ENCODE measurements at places on chromosomes 16 and 17.

- DNase-seq: no peak
Observed at GRCh38 chr16:12583237-12583897, 220.3 kb downstream of the CPPED1 start.

GRCh38 chr17:61345825-61346666 is 53.6 kb upstream of the TBX2 start:
- DNase-seq: no peak

DNA sequence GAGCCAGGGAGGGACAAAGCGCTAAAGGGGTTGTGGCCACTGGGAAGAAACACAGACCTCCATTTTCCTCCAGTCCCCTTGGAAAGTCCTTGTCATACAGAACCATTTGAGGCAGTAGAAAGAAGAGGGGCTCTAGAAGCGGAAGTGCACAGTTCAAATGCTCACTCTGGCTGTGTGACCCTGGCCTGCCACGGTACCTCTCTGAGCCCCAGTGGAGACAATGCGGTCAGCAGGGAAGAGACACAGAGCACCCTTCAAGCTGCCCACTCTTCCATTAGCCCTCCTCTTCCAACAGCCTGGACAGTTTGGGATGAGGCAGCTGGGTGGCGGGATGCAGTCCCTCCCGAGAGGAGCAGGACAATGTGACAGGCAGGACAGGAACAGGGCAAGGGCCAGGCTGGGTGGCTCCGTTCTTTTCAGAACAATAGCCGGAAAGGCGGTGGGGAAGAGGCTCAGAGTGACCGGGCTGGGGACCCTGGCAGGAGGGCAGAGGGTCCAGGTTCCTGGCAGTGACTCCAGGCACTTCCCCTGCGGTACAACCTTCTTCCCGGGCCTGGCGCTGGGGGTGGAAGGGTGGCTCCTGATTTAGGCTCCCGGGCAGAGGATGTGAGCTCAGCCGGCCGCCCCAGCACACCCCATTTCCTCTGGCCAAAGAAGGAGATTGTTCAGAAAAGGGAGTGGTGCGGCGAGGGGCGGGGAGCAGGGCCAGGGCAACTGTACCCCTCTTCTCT is 5.6 kb downstream of the CASKIN2 start:
- no peak for DNase-seq

GRCh38 chr17:35731239-35731916 is at the start of gene RASL10B:
TSS of gene RASL10B (plus strand) at chr17:35731639. CDS start at chr17:35735185, 3,546 bp downstream.
- peak; percentile 16 for DNase-seq

- no peak for DNase-seq
Observed at GRCh38 chr17:72952641-72953315, 139.7 kb downstream of the SLC39A11 start.

Measured in DMS79 treated with DMSO at 0.1 percent for 48 hours (cell line).